ENCODE measurements at places on chromosomes 16 and 17.

GRCh38 chr16:24966031-24966430 lies 49.1 kb downstream of the ARHGAP17 start:
- no peak for DNase-seq

DNA sequence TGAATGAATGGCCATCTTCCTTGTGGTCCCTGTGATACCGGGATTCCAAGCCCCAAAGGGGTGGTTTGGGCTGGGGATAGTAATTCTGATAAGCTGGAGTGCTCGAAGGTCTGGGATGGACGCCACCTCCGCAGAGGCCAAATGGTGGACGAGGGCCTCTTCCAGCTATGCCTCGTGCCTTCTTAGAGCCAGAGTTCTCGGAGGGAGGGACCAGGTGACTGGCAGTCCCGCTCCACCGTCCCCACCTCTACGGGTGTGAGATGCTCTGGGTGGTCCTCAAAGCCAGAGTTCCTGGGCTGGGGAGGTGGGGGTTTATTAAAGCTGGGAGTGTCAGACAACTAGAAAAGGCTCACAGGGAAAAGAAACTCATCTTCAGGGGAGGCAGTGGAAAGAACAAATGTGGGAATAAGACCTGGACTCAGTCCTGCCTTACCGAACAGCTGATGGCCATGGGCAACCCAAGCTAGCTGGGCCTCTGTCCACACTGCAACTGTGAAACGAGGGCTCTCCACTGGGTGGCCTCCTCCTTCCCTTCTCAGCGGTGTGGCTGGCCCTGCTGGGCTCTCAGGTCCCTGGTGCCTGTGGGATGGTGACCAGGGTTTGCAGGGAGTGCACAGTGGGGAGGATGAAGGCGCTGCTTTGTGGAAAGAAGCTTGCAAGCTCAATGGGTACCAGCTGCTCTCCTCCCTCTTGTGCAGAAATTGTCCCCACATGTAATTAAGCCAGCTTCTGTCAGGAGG lies 75.2 kb downstream of the N4BP1 start:
- DNase-seq: no peak

GRCh38 chr17:31114956-31115555 lies 20.3 kb downstream of the NF1 start:
- DNase-seq: no peak

- no peak for DNase-seq
Observed at GRCh38 chr17:37802061-37802595, 57.3 kb upstream of the HNF1B start.

GRCh38 chr16:12586701-12587100 lies 217.0 kb downstream of the CPPED1 start:
- DNase-seq: peak; percentile 11

- DNase-seq: no peak
Observed at GRCh38 chr16:22123146-22123545, 30.8 kb downstream of the VWA3A start.

DNA sequence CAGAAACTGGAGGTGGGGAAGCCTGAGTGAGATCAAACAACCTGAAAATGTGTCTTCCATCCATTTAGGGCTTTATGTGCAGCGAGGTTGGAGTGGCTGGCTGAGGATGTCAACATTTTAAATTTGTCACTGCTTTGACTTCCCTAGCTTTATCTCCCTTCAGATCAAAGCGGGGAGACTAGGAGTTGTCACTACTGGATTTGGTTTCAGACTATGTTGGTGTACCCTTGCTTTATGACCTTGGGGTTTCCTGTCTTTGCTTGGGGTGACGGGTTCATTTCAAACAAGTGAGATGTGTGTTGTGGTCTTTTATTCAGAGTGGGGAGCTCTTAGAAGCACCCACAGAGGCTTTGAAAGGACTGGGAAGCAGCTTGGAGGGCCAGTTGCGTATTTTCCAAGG lies 25.6 kb downstream of the MSI2 start:
- no peak for DNase-seq

DNA sequence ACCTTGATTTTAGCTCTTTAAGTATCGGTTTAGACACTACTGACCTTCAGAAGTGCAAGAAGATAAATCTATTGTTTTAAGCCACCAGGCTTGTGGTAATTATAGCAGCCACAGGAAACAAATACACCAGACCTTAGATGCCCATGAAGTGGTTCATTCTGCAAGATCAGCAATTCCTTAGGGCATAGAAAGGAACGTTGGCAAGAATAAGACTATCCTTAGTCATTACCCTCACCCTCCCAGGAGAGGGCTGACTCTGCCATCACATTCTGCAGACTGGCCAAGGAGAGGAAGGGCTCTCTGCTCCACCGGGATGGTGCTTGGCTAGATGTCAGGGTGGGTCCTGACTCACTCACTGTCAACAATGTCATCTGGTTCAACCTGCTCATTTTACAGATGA lies 14.1 kb upstream of the NDEL1 start:
- DNase-seq: no peak

DNA sequence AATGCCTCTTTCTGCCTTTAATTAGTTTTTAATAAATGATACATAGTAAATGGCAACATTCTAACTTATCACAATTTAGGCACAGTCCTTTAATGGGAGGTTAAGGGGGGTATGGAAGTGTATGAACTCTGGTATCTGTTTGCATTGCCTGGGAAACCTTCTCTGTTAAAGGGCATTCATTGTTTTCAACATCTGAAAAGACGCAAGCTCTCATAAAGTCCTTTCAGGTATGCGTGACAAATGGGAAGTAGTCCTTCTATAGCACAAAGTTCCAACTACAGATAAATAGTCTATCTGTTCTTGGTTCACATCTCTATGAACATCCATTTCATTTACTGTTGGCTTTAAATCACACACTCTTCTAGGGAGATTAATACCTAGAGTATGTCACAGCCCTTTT lies 298.0 kb upstream of the PMFBP1 start:
- DNase-seq: no peak

DNA sequence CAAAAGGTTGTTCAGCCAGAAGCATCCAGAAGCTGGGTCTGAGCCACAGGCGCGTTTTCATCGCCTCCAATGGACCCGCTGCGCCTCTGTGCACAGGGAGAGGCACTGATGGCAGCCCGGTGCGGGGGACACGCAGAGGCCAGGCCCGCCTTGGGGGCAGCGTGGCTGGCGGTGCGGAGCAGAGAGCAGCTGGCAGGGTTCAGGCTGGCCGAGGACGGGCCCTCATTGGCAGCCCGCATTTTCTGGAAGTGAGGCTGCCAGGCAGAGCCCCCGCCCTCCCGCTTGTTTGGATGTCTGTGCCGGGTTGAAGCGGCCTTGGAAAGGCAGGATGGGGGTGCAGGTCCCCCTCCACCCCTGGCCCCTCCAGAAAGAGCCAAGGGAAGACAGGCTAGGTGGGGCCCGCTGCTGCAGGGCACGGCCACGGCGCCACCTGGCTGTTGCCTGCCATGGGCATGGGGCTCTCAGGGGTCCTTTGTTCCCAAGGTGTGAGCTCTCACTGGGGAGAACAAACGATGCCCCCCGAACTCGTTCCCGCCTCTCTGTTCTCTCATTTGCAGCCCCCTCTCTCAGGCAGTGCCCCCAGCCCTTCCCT lies 18.8 kb downstream of the GSE1 start:
- DNase-seq: no peak

GRCh38 chr16:81933361-81933760 lies 77.9 kb downstream of the SDR42E1 start:
- DNase-seq: no peak
